ENCODE measurements at places on chromosomes 3 and 15.

DNA sequence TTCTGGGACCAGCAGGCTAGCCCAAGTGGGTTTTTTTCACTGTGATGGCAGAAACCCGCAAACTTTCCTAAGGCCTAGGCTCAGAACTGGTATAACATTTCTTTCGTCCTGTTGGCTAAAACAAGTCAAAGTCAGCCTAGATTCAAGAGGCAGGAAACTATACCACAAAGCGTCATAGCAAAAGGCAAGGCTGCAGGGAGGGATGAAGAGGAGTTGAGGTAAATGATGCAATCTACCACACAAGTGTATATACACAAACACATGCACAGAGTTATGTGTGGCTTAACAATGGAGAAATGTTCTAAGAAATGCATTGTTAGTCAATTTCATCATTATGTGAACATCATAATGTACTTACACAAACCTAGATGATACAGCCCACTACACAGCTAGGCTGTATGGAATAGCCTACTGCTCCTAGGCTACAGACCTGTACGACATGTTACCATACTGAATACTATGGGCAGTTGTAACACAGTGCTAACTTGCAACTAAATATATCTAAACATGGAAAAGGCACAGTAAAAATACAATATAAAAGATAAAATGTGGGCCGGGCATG is 225.6 kb downstream of the TBL1XR1 start:
- no peak for DNase-seq

DNA sequence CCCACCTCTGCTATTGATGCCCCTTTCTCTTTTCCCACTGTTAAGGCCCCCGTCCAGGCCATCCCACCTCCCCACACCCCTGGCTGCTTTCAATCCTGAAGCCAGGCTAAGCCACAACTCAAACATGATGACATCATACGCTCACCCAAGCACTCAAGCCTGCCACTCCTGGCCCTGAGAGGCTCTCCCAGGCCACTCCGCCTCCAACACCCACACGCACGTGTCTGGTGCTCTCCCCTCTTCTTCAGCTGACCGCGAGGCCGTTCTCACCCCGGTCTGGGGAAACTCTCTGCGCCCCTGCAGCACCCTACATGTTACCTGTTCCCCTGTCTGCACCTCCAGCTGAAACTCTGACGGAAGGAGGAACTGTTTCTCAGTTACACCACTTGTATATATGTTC is 6.2 kb downstream of the ZXDC start:
- no peak for DNase-seq

- DNase-seq, result no peak
Observed at GRCh38 chr15:101338502-101339057, 43.5 kb upstream of the SNRPA1 start.

- no peak for DNase-seq
Observed at GRCh38 chr3:64667138-64667537, 20.7 kb downstream of the ADAMTS9 start.

DNA sequence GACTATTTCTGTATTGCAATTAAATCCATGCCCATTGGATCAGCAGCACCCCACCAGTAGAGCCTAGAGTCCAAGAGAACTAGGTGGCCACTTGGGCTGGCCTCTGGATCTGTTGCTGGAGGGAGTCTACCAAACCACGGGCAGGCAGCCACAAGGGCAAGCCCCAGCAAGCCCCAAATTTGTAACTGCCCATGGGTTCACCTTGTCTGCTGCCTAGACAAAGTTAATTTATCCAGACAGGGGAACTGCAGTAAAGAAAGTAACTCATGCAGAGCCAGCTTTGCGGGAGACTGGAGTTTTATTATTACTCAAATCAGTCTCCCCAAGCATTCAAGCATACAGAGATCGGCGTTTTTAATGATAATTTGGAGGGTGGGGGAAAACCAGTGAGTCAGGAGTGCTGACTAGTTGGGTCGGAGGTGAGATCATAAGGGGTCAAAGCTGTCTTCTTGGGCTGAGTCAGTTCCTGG is 74.0 kb upstream of the TERB2 start:
- no peak for DNase-seq

GRCh38 chr15:91660174-91660649 is 193.3 kb upstream of the SLCO3A1 start:
- no peak for DNase-seq

- no peak for DNase-seq
Observed at GRCh38 chr3:97692389-97692788, 72.2 kb upstream of the ARL6 start.

DNA sequence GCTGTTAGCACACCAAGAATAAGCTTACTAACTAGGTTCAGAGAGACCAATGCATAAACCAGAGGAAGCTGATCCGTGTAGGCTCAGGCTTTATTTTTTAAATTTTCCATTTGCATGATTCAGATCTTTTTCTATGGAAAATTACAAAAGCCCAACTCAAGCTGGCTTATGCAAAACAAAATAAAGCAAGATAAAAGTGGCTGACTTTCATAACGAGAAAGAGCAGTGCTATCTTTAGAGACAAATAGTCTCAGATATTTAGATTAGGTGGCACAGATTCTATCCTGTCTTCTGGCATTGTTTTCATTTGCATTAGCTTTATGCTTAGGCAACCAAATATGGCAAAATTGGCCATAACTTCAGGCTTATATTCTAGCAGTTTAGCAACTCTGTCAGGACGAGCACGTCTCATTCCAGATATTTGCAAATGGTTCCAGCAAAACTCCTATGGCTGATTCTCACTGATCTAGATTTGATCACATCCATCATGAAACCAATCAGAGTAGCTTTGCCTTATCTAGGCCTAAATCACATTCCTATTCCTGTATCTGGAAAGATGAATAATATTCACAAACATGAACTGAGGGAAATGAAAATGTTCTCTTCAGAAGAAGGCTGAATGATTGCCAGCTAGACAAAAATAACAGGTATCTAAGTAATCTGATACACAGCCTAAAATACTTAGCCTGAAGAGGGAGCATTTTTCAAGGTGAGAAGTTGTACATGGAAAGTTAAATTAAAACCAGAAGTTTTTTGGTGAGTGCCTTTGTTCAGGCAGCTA is 216.4 kb upstream of the DPPA4 start:
- no peak for DNase-seq

GRCh38 chr15:99168601-99169580 is 64.0 kb downstream of the SYNM start:
- DNase-seq, result no peak

GRCh38 chr3:107956991-107957900 is 133.6 kb downstream of the CD47 start:
- DNase-seq, result peak; percentile 90

DNA sequence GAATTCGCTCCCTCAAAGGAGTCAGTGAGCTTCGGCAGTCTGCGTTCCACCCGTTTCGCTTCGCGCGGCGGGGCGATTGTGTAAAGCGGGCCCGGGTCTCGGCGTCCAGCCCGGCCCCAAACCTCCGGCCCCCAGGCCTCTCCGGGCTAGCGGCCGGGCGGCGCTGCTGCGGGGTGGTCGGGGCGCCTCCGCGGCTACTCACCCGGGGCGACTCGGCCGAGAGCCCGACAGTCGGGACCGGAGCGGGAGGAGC is 412 bp downstream of the CHDH start:
- DNase-seq, result no peak

DNA sequence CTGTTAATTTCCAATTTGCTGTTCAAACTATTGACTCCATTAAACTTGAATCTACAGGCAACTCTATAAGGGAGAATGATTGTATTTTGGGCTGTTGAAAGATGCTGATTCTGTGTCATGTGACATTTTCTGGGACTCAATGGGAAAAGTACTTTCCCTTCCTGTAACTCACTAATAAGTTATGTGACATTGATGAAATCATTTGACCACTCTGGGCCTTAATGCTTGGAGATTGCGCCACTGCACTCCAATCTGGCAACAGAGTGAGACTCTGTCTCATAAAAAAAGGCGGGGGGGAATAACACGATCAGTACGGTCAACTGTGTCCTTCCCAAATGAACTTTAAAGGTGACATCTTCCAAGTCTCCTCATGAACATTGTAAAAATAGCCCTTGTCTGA is 215.2 kb upstream of the SGO1 start:
- no peak for DNase-seq

DNA sequence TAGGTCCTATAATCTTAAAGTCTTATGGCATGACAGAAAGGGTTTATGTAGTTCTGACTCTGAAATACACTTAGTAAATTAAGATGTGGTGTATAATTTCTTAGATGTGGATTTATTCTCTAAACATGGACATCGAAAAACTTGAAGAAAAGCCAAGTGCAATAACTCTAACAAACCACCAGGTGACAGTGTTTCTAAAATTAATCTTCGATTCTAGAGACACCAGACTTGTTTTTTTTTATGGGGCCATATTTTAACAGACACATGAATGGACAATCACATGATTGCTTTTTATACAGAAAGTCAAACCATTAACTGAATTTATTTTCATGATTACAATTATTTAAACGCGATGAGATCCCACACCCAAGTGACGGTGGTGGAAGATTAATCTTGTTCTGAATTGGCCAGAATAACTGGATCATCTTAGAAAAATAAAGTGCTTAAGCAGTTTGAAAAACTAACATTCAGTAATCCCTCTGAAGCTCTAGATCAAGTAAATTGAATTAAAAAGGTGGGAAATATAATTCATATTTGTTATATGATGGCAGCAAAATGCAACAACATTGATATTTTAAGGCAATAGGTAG is 305.1 kb downstream of the LSAMP start:
- DNase-seq, result no peak

DNA sequence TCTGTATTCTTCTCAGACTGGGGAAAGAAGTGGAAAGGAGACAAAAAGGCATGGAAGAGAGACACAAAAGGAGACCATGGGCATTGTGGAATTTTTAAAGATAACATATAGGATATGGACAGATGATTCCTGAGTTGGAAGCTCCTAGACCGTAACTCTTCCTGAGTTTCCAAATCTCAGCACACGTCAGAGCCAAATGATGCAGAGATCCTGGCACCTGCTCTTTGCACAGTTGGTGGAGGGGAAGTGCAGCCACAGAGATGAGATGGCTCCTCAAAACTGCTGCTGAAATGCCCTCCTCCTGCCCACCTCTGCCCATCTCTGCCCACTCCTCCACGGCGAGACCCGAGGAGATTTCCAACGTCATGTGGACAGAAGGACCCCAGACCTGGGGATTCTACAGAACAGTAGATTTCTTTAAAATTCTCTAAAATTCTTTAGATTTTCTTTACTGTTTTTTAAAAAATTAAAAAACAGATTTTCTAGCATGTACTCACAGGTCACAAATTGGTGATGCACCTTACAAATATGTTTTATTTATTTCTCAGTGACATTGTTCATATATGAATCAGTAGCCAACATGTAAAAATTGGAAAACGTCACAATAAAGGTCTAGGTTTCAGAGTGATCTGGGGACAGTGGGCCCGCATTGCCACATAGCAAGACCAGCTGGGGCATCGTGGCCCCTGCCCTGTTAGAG is 8.1 kb downstream of the CPN2 start:
- DNase-seq, result no peak

- DNase-seq, result peak; percentile 52
Observed at GRCh38 chr15:80107774-80108173, 45.0 kb upstream of the FAH start.
